NCI-H526 (cell line): ENCODE measurements at places on chromosomes 6 and 20.

- DNase-seq, result no peak
Observed at GRCh38 chr6:160395187-160395586, 47.0 kb downstream of the SLC22A3 start.

- DNase-seq, result no peak
Observed at GRCh38 chr6:25769983-25770382, 15.4 kb downstream of the SLC17A4 start.

DNA sequence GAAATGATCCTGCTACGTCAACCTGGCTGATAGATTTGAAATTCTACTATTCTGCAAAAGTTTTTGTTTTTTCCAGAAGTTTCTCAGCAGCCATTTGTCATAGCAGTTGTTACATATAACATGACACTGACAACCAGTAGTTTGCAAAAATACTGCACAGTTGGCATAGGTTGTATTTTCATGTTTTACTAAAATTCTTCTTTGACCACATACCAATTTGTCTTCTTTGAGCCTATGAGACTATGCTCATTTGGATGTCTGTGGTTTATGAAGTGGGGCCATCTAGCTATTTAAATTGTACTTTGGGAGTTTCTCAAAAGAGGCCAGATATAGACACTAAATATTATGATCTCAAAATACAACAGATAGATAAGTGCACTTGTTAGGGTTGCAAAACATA lies 104.9 kb upstream of the PREP start:
- DNase-seq, result no peak

- DNase-seq, result no peak
Observed at GRCh38 chr20:40502576-40502975, 186.5 kb downstream of the MAFB start.

DNA sequence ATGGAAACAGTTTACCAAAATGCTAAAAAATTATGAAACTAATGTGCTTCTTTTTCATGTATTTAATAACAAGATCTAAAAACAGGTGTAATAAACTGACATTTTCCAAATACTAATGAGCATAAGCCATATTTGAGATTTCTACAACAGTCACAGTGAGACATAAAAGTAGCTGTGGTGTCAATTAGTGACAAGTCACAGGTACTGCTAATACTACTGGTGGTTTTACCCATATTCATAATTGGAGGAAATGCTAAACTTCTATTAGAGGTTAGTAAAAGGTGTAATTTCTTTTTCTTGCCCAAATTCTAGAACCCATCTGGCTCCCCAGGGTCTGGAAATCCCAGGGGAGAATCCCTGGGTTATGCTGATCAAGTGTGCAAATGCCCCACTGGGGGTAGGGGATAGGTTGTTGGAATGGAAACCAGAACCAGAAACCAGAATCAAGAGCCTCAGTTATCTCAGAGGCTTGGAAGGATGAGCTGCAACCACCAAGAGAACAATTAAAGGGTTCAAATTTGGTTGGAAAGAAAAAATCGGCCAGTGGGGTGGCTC lies 7.1 kb upstream of the GTF2H4 start:
- no peak for DNase-seq

GRCh38 chr20:63370618-63371187 lies 9.6 kb upstream of the CHRNA4 start:
- DNase-seq, result no peak

GRCh38 chr6:85130743-85131142 lies 319.1 kb upstream of the NT5E start:
- DNase-seq, result no peak

DNA sequence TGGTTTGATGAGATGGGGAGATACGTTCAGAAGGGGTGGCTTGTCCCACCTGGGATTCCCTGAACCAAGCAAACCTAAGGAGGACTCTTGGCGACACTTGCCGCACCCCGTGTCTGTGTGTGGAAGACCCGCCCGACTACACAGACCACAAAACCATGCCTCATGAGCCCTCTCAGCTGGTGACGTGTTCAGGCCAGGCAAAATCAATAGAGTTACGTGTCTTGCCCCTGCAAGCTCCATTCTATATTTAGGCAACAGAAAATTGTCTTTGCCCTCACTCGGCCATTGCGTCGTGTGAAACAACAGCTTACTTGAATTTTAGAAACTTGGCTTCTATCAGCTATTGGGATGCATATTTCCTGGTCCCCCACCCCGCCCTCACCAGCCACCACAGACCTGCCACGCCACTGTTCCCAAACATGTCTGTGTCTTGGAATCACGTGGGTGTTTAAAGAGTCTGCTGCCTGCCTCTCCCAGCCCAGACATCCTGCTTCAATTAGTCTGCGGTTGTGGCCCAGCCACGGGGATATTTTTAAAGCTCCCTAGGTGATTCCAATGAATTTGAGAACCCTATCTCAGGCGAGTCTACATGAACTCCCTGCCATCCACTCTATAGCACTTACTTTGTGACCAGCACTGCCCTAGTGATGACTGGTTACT lies 279.2 kb upstream of the EXOC2 start:
- no peak for DNase-seq

GRCh38 chr20:11426948-11427347 lies 490.7 kb upstream of the BTBD3 start:
- DNase-seq, result no peak

- DNase-seq, result no peak
Observed at GRCh38 chr6:33053230-33053629, 20.2 kb downstream of the HLA-DPA1 start.

- no peak for DNase-seq
Observed at GRCh38 chr6:86706449-86706848, 230.9 kb upstream of the HTR1E start.

GRCh38 chr6:117933471-117933870 lies 26.4 kb downstream of the SLC35F1 start:
- DNase-seq, result no peak

GRCh38 chr6:164195278-164195941 lies 780.9 kb downstream of the QKI start:
- DNase-seq, result no peak

- DNase-seq, result no peak
Observed at GRCh38 chr20:51583073-51583472, 40.6 kb upstream of the NFATC2 start.

GRCh38 chr6:30618270-30618797 lies 694 bp downstream of the MRPS18B start:
- DNase-seq, result no peak

GRCh38 chr20:12702312-12702711 lies 306.5 kb upstream of the SPTLC3 start:
- no peak for DNase-seq

DNA sequence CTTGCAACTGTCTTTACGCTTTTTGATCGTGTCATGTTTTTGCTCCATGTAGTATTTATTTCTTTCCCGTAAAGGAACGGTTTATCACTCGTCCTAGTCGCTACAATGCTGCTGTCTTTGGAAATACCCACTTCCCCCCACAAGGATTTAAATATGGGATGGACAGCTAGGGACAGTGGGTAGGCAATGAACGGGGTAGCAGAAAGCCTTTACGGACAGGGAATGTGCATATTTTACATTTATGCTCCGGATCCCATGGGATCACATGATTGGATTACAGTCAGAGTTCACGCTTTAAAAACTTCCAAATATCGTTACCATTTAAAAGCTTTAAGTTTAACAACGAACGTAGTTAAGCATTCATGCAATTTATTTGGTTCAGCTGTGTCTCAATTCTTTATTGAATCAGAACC lies 1.2 kb downstream of the HIVEP1 start:
- no peak for DNase-seq

- DNase-seq, result no peak
Observed at GRCh38 chr6:164898412-164898811, 411.0 kb downstream of the C6orf118 start.
